A549 treated with Mapracorat at 1 μM for 4 hours (cell line): ENCODE measurements at places on chromosomes 16 and 17. TPM values are rescaled to one million over a fixed set of nuclear protein-coding genes. Genes with fewer than 3 reads are reported as not detected.

DPEP3 gene
- not detected in 5 replicates for total RNA-seq

NFAT5 gene
- 4.0 to 7.1 TPM (median 5.7 TPM) in 5 replicates for total RNA-seq

MYH13 gene
- not detected in 5 replicates for total RNA-seq

ATP2C2 gene
- total RNA-seq, result 0.10 to 0.30 TPM (median 0.17 TPM) in 5 replicates

MT1B gene
- total RNA-seq, result 0.54 to 0.70 TPM (median 0.61 TPM) in 3 of 5 replicates, not detected in the others

GJC1 gene
- 24.2 to 32.0 TPM (median 27.0 TPM) in 5 replicates for total RNA-seq

MT1F gene
- total RNA-seq, result 17.4 to 29.3 TPM (median 19.9 TPM) in 5 replicates

SCNN1B gene
- 0.40 to 1.3 TPM (median 0.55 TPM) in 5 replicates for total RNA-seq

CCDC200 gene
- total RNA-seq, result not detected in 5 replicates

PEMT gene
- total RNA-seq, result 57.7 to 72.6 TPM (median 64.9 TPM) in 5 replicates

SHISA9 gene
- 0.02 to 0.12 TPM (median 0.05 TPM) in 5 replicates for total RNA-seq

KRT40 gene
- not detected in 5 replicates for total RNA-seq

OSGIN1 gene
- total RNA-seq, result 17.1 to 33.8 TPM (median 18.6 TPM) in 5 replicates

CRYBA1 gene
- 0.27 TPM in 1 of 5 replicates, not detected in the others for total RNA-seq
